ENCODE measurements at places on chromosomes 2 and 18.

GRCh38 chr18:49109565-49110251, 158.9 kb upstream of the SMAD7 start:
- DNase-seq: no peak

DNA sequence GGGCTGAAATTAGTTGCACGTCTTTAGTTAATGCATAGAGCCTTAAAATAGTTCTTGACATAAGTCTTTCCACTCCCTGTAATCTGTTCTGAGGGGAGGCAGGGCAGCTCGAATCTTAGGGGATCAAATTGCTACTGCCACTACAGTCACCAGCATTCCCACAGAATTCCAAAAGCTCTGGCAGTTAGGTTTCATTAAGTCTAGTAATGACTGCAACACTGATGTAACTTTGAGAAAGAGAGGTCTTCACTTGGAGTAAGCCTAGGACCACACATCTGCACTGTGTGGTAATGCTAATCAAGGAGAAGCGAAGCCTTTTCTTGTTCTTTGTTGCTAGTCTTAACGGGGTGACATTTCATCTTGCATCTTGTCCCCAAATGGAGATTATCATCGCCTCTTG, 19.3 kb upstream of the NCK2 start:
- no peak for DNase-seq

GRCh38 chr18:5288517-5288935, 7.0 kb downstream of the ZBTB14 start:
- DNase-seq: no peak

DNA sequence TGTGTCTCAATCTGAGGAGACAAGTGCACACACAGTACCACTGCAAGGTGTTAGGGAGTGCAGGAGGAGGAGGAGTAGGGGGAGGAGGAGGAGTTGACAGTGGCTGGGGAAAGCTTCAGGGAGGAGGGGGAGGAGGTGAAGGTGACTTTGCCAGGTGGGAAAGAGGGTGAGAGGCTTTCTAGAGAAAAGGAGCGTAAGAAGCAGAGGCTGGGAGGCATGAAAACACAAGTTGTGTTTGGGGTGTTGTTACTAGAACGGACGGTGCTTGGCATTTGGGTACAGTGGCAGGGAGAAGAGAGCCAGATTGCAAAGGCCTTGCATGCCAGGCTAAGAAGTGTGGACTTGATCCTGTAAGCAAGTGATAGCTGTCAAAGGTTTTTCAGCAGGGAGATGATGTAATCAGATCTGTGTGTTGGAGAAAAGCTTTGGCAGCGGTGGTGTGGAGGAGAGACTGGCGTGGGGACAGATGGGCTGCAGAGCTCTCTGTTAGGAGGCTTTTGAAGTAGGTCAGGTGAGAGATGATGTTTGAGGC, 16.2 kb downstream of the TANC1 start:
- DNase-seq: no peak

- DNase-seq: no peak
Measured at GRCh38 chr2:217035967-217036366, 176.1 kb upstream of the TNP1 start.

GRCh38 chr18:63590373-63590772, 3.2 kb downstream of the SERPINB13 start:
- no peak for DNase-seq

- DNase-seq: no peak
Measured at GRCh38 chr2:19331450-19331849, 27.0 kb downstream of the OSR1 start.

DNA sequence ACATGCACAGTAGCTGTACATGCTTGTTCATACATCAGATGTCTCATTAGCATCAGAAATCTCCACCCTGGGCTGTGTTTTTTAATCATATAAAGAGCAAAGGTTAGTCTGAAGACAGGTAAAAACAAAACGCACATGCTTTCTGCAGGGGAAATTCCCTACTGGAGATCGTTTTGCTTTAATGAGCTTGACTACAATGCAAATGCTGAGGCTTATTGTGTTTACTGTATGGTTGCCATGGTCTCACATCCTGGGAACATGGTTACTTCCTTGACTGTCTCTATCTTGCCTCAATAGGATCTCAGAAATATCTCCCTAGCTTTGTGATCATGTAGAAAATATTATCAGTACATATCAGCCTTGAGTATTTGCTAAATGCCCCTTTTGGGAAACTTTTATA, 336.5 kb upstream of the TFPI start:
- DNase-seq: no peak

DNA sequence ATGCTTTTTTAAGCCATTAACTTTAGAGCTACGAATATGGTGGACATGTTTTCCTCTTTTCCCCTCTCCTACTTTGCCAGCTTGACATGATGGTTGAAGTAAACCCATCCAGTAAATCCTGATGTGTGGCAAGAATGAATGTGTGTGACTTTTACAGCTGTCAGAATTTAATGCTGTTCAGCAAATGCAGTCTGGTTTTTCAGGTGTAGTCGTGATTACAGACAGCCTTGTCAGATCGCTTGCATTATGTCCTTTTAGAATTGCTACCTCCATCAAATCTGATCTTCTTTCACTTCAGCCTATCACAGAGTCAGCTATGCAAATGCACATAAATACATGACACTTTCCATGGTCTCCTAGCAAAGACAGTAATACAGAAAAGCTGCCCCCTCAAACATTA, 278.5 kb downstream of the FBXO15 start:
- no peak for DNase-seq

GRCh38 chr2:18824325-18824790, 235.0 kb upstream of the NT5C1B start:
- DNase-seq: no peak

GRCh38 chr2:156706576-156706975, 270.4 kb downstream of the GPD2 start:
- DNase-seq: no peak

GRCh38 chr2:189261431-189261841, 81.9 kb upstream of the COL5A2 start:
- DNase-seq: no peak

DNA sequence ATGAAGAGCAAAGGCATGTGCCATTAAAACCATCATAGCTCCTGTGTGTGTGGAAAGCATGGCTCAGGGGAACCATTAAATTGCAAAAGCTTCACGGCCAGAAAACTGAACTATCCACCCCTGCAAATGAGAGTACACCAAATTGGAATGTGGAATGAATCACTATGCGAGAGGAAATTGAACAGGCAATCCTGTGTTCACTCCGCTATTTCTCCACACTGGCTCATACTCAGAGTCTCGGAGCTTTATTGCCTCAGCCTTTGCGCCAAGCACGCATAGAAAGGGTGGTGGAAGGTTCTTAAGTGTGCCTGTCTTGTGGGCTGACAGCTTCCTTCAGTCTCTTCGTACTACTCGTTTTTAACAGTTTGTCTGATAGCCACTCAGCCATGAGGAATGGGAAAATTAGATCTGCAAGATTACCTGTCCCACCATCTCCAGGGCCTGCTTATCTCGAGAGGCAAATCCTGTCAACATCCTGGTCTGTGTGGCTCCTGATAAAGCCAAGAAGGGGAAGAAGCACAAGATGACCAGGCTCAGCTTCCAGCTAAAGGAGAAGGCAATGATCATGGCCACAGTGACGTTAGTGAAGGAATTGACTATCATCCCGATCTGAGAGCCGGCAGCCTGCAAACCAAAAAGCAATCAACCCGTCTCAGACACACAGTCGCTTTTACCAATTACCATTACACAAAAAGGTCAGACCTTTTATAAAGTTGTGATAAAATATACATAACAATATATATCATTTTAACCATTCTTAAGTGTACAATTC, 34.9 kb downstream of the G6PC2 start:
- DNase-seq: no peak

DNA sequence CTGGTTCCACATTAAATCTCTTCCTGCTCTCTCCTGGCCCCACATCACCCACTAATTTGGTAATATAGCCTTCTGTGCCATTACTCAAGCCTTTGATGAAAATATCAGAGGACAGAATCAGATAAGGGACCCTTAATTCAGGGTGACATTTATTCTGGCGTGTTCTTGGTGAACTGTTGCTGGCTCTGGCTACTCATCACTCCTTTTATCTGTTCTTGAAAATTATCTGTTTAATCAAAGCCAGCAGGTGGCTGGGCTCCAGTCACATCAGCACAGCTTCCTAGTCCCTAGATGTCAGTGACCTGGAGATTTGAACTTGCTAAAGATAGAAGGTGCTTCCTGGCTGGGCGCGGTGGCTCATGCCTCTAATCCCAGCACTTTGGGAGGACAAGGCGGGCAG, 26.9 kb upstream of the SLC35F6 start:
- DNase-seq: no peak

DNA sequence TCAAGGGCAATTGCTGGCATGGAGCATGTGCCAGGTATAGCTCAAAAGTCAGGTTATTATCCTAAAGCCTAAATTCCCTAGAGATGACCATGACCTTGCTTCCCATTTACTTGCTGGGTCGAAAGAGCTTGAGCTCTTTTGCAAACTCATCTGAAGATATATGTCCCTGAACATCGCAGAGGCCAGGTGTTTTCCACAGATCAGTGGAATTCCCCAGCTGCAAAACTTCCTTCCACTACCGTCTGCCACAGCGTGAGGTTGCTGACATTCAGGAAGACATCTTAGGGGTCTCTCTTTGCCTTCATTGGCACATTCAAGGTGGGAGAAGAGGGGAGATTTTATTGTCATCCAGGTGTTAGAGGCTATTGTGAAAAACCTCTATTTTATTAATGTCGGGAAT, 171.0 kb downstream of the MIB1 start:
- no peak for DNase-seq

DNA sequence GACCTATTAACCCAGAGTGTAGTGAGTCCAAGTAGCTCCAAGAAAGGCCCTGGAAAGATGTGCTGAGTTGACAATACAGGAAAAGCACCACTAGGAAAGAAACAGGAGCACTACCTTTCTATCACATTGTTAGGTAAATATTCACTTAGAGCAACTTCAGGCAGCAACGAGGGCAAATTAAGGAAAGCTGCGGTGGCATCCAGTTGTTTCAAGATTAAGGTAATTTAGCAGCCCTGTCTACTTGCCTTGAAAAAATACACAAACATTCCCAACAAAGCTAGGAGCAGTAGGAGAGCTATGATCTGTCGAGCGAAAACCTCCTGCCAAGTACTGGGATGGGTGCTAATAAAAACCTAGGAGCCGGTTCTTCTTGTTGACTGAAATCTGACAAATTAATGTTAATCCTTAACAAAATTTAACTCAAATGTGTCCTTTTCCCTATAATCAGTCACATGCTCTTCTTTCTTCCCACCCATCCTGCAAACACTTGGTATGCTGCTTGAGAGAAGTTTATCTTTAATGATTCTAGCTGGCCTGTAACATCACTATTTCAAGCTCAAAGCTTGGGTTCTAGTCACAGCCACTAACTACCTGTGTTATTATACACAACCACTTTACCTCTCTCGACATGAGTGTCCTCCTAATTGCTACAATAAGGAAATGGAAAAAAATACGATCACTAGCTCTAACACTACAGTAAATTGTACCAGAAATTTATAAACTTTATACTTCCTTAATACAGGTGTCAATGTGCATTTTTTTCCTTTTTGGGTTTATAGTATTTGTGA, 2.0 kb downstream of the ACAA2 start:
- DNase-seq: no peak

GRCh38 chr2:30408961-30409387, 38.1 kb upstream of the LCLAT1 start:
- DNase-seq: no peak

GRCh38 chr2:174678395-174678794, 80.8 kb upstream of the WIPF1 start:
- DNase-seq: no peak

- no peak for DNase-seq
Measured at GRCh38 chr2:230161184-230161583, 58.6 kb downstream of the SP110 start.

GRCh38 chr2:28895189-28895893, 874 bp downstream of the WDR43 start:
- DNase-seq: peak; percentile 40

DNA sequence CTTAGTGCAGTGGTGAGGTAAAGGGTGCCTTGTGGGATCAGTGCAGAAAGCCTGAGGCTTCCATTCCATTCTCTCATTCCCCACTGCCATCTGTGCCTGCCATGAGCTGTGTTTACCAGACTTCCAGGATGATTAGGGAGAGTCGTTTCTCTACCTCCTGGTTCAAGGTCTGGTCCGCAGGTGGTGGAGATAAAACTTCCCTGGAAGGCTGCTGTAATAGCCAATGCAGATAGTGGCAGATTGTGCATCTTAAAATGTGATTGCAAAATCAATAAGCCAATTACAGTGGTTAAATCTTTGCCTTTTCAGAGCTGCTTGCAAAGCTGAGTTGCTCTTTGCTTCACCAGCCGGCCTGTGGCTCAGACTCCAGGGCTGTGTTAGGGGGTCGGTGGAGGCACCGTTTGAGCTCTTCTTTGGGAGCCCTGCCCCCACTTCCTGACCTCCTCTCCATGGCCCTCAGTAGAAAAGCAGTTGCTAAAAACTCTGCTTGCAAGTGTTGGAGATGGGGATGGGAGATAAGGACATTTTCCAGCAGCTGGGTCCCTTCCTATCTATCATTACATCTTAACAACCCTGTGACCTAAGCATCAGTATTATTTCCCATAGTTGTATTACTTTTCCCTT, 95.2 kb upstream of the HS6ST1 start:
- DNase-seq: no peak

DNA sequence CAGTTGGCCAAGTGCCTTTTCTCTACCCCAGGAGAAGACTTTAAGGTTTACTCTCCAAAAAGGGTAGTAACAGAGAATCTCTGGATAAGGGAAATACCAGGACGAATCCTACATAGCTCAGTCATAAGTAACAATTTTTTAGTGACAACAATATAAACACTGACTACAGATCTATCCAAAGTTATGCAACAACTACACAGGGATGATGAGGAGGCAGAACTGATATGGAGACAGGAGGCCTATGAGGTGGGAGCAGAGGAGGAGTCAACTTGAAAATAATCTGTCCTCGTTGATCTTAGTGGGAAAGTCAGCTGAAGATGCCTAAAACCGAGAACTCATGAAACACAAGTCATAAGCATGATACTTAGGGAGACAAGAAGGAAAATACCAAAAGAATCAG, 40.2 kb downstream of the SLC35F5 start:
- no peak for DNase-seq

GRCh38 chr2:143183804-143184463, 54.7 kb downstream of the ARHGAP15 start:
- no peak for DNase-seq

- no peak for DNase-seq
Measured at GRCh38 chr18:80169607-80170006, 60.5 kb downstream of the ADNP2 start.

DNA sequence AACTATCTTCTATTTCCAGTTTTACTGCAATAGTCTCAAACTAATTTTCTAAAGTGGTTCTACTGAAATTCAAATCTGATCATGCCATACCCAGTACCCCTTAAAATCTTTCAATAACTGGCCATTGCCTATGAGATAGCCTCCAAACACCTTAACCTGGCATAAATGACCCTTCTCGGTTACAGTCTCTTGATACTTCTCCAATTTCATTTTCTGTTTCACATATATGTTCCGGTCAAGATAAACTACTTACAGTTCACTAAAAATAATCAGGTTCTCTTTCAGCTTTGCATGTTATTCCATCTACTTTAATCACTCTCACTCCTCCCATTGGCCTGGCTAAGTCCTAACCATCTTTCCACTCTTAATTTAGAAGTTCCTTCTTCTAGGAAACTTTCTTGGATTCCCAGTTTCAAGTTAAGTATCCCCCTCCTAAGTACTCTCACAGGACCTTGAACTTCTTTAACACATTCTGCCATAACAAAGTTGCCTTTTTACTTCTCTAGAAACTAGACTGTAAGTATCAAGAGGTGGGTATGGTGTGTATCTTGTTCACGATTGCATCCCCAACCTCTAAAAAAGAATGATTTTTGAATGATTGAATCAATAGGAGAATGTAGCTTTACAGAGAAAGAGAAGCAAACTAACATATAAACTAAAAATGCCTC, 110.2 kb upstream of the RBBP8 start:
- no peak for DNase-seq
